ENCODE measurements at places on chromosomes 5 and 9.

DNA sequence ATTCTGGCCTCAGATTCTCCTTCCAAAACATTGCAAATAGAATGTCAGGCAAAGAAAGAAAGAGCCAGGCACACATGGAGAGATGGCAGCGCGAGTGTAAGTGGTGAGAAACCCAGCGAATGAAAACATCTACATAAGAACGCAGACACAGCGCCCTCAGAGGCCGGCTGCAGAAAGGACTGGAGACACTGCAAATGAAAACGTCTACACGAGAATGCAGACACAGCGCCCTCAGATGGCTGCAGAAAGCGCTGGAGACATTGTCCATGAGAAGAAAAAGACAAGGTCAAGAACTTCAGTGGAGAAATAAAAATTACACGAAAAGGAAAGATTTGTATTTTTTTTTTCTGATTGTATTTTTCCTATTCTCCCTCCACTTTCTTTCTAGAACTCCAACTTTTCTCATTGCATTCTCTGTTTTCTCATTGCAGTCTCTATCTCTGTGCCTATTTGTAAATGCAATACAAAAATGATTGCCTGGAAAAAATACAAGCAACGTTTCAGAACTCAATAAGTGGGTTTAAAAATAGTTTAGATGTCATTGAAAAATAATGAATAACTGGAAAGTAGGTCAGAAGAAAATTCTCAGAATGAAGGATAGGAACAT lies 117.9 kb upstream of the LPCAT1 start:
- DNase-seq = peak; percentile 89

DNA sequence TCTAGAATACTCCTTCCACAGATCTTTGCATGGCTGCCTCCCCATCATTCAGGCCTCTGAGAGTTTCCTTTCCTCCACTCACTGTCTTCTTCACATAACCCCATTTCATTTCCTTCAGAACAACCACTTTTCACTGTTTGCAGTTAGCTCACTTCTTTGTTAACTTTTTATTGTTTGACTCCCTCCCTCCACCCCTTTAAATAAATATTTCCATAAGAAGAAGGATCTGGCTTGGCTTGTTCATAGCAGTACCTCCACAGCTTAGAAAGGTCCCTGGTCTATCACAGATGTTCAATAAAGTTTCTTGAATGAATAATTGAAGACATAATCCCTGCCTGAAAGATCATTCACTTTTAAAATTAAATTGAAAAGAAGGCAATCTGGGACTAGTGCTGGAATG lies 661.6 kb downstream of the ACTL7B start:
- no peak for DNase-seq

GRCh38 chr5:66795682-66796081 lies 199.5 kb downstream of the MAST4 start:
- DNase-seq = no peak

- DNase-seq = no peak
Measured at GRCh38 chr9:15096972-15097371, 186.7 kb upstream of the FREM1 start.

DNA sequence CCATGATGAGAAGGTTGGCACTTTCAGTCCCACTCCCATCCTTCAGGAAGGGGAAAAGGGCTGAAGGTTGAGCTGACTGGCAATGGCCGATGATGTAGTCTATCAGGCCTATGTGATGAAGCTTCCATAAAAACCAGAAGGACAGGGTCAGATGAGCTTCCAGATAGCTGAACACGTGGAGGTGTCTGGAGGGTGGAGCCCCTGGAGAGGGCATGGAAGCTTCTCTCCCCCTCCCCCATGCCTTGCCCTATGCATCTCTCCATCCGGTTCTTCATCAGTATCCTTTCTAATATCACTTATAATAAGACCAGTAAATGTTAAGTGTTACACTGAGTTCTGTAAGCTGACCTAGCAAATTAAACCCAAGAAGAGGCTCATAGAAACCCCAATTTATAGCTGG lies 32.6 kb upstream of the SMU1 start:
- no peak for DNase-seq

- no peak for DNase-seq
Measured at GRCh38 chr9:76643399-76644117, 120.7 kb upstream of the PCA3 start.

DNA sequence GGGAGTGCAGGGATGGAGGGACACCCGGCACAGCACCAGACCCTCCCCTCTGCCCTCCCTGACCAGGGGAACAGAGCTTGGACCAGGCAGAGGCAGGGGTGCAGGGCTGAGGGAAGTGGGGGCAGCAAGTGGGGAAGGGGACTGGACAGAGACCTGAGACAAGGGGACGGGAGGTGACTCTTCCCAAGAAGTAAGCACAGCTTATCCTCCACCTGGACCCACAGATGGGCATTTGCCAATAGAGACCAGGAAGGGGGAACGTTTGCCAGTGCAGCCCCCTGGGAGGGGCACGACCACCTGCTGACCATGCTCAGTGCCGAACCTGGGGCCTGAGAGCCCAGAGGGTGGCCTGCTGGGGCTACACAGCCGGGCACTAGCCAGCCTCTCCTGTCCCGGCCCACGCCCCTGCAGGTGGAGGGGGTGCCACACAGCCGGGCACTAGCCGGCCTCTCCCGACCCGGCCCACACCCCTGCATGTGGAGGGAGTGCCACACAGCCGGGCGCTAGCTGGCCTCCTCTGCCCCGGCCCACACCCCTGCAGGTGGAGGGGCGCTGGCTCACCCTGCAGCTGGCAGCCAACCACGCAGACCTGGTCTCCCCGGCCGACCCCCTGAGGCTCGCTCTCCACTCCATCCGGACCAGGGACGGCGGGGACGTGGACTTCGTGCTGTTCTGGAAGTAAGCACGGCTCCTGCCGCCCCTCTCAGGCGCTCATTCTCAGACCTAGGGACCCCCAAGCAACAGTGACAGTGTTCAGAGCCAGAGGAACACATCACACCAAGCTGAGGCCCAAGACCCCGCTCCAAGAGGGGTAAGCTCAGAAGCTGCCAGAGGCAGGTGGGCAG lies 24.3 kb downstream of the GLT6D1 start:
- no peak for DNase-seq

DNA sequence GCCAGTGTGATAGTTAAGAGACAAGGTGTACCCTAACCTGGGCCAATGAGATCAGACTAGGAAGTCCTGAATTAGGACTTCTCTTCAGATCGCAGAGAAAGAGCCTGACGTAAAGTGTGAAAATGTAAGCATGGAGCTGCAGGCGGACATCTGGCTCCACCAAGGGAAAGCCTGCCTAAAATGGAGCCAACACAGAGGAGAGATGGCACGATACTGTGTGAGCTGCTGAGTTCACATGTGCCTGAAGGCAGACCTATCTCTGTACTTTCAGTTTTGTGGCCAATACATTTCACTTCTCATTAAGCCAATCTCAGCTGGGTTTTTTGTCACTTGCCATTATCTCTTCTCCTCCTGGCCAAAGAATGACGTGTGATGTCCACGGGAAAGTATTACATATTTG lies 210.5 kb downstream of the ELAVL2 start:
- DNase-seq = no peak

DNA sequence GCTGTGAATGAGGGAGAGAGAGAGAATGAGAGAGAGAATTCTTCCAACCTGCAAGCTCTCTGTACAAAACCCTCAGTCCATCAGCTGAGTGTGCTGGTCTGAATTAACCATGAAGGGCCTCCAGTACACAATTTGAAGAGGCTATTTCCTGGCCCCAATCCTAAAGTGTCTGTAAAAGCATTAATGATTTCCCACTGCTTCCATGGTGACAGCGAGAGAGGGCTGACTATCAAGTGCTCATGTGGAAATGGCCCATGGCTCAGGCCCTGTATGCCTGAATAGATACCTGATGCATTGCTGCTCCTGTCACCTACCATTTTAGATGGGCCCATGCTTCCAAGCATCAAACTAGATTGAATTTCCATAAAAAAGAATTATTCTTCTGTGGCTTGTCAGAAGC lies 592.4 kb downstream of the KIF4B start:
- DNase-seq = no peak

DNA sequence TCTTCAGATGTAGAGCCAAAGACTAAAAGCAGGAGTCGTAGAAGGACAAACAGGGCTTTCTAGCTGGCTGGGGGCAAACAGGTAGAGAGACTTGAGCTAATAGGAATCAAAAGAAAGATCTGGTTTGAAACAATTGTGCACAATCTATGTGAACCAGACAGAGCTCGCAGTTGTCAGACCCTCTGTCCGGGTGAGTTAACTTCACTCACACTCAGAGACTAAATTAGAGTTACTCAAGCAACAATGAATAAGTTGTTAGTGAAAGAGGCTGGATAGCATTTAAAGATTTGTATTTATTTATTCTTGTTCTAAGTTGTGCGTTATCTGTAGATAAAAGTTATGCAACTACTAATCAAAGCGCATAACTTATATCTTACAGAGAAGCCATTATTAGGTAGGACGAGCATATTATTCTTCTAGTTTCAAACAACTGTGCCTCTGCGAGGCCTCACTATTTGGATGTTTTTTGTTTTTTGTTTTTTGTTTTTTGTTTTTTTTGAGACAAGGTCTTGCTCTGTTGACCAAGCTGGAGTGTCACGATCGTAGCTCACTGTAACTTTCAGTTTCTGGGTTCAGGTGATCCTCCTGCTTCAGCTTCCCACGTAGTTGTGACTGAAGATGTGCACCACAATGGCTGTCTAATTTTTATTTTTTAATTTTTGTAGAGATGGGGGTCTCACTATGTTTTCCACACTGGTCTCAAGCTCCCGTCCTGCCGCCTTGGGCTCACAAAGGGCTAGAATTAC lies 13.2 kb upstream of the LNPEP start:
- no peak for DNase-seq

DNA sequence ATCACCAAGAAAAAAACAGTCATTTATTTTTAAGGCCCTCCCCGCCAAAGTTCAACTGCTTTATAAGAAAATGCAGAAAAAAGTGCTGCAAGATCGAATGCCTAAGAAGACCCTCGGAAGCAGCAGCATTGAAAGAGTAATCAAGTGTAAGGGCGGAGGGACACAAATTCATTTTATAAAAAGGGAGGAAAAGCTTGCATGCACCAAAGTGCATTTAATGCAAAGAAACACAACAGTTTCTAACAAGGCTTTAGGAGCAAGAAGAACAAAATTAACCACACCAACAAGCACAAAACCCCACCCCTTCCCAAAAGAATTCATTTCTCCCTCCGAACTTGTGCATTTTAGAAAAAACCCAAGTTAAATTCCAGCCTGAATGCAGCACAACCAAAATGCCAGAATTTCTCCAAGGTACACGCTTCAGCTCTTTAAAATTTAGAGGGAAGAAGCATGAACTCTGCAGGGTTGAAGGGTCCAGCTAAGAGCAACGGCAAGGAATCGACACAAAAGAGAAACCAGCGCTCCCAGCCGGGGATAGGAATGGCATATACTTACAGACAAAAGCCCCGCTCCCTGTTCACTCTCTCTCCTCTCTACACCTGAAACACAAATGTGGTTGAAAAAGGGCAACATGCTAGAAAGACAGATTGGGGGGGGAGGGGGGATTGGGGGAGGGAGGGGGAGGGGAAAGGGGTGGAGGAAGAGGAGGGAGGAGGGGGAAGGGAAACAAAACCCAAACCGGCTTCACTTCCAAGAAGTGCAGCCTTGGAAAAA lies at the start of gene NREP:
Gene NREP, minus strand, starts transcription at position 614 of the 774 bp plus-strand sequence. CDS start 1,422 bp downstream, outside the sequence.
- no peak for DNase-seq

DNA sequence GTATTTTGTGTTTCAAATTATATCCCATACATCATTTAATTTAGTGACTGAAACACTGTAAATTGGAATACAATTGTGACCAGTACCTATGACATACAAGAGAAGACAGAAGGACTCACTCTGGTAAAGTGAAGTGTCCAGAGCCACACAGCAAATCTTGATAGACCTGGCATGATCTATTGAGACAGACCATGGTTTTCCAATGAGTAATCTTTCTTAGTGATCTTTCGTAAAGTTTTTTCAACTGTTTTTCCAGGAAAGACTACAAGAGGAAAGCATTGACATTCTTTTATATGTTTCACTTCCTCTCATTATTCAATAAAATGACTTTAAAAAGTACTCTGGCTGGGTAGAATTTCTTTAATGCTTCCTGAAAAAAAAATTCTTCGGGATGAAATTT lies 43.3 kb upstream of the ALDH1A1 start:
- DNase-seq = peak; percentile 23

GRCh38 chr9:27003426-27004077 lies 1.9 kb downstream of the LRRC19 start:
- no peak for DNase-seq

- DNase-seq = no peak
Measured at GRCh38 chr9:18791074-18791473, 241.9 kb downstream of the SAXO1 start.

GRCh38 chr5:19369561-19369960 lies 618.4 kb downstream of the CDH18 start:
- DNase-seq = no peak

GRCh38 chr5:6222121-6222520 lies 156.2 kb downstream of the MED10 start:
- DNase-seq = no peak

DNA sequence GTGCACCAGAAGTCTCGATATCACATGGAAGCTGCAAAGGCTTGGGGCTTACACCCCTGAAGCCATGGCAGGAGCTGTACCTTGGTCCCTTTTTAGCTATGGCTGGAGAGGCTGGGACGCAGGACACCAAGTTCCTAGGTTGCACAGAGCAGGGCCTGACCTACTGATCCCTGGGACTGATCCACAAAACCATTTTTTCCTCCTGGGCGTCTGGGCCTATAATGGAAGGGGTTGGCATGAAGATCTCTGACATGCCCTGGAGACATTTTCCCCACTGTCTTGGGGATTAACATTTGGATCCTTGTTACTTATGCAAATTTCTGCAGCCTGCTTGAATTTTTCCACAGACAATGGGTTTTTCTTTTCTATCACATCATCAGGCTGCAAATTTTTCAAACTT lies 286.7 kb upstream of the PTPRD start:
- no peak for DNase-seq

- no peak for DNase-seq
Measured at GRCh38 chr5:73686912-73687311, 60.9 kb downstream of the ARHGEF28 start.

DNA sequence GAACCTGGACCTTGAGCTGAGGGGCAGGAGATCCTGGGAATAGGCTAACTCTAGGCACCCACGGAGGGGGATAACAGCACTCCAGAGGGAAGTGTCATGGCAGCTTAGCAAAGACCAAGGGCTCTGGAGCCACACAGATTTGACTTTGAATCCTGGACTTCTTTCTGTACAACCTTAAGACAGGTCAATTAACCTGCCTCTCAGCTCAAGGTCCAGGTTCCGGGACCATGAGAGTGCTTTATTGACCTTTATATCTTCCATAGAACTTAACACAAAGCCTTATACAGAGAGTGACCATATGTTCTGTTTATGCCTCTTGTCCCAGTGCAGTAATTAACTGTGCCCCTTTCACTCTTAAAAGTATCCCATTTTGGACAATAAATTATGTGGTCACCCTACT lies 90.5 kb upstream of the LRRTM2 start:
- no peak for DNase-seq

DNA sequence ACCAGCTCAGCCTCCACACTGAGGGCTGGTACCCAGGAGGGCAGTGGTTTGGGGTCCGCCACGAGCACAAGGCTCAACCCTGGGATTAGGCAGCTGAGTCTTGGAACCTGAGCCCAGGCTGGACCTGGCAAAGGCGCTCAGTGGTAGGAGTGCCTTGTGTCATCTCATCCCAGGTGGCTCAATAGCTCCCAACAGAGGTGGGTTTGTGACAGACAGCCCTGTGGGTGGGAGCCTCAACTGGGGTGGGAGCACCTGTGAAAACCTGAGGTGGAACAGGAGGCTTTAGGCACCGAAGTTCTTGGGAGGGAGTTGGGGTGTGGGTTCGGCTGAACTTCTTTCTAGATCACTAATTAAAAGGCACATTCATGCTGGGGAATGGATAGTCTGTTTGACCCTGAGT lies 35.2 kb upstream of the SMU1 start:
- DNase-seq = no peak

Data from AG08395 (cell line).